ENCODE measurements at places on chromosomes 1 and 21.

GRCh38 chr1:228478912-228479711, 8.1 kb upstream of the RNF187 start:
- no peak for DNase-seq

DNA sequence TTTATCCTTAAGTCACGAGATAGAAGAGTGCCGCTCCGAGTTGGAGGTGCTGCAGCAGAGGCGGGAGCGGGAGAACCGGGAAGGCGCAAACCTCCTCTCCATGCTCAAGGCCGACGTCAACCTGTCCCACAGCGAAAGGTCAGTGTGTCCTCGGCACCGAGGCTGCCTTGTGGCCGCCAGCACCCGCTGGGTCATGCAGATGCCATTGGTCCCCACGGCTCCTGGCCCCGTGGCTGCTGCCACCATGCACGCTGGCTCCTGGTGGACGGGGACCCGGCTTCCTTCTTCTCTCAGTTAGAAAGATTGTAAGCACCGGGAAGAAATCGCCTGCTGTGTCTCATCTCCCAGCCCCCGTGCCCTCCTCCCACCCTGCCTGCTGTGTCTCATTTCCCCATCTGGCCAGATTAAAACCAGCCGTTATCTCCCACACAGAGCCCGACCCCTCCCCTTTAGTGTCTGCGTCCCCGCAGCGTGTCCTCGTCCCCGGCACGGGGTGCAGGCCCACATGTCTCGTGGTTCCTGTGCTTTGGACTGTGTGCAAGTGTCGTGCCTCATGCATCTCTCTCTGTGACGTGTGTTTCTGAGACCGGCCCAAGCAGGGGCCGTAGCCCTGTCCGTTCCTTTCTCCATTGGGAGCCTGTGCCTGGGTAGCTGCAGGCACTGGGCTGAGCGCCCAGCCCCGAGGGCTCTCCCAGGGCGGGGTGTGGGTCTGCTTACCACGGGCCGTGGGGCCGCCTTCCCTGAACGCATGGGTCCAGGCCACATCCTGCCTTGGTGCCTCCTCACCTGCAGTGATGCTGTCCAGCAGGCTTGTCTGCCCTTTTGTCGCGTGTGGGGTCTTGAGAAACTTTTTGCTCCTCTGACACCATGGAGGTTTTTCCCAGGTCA, 62.1 kb downstream of the PCNT start:
- DNase-seq, result no peak

GRCh38 chr1:60152891-60153290, 79.3 kb upstream of the C1orf87 start:
- no peak for DNase-seq

DNA sequence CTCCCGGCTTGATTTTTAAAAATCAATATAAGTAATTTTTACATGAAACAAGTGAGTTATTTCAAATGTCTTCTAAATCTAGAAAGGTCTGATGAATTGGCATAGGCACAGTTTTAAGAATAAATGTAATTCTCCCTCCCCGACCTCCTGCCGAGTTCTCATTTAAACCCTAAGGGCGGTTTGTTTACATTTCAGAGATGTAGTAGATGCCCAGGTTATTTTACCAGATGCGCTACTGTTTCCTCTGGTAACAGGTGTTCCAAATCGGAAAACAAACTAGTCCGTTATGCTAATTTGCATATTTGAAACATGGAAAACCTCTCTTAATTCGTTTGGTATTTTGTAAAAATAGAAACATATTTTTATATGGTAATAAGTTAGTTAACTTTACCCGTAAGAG, 53.8 kb upstream of the CFAP126 start:
- DNase-seq, result no peak
